ENCODE measurements at places on chromosomes 12 and 14. TPM values are rescaled to one million over a fixed set of nuclear protein-coding genes. Genes with fewer than 3 reads are reported as not detected.

DNA sequence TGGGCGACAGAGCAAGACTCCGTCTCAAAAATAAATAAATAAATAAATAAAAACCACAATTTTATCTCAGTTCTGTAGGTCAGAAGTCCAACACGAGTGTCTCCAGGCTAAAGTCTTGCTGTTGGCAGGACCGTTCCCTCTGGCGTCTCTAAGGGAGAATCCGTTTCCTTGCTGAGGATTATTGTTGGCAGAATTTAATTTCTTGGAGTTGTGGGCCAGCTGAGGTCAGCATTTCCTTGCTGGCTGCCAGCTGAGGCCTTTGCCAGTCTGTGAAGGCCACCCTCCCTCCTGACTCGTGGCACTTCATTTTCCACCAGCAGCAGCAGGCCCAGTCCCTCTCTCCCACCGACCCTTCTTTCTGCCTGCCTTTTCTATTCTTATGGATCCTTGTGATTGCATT, 17.2 kb downstream of the PSMC1 start:
- no peak overlapping the region for H3K27ac ChIP-seq
- no peak overlapping the region for H3K4me3 ChIP-seq
- no peaks in the 10 kb centered on the region for H3K27me3 ChIP-seq
- H3K36me3 ChIP-seq, result peaks cover 76% of the 10 kb centered on the region

DNA sequence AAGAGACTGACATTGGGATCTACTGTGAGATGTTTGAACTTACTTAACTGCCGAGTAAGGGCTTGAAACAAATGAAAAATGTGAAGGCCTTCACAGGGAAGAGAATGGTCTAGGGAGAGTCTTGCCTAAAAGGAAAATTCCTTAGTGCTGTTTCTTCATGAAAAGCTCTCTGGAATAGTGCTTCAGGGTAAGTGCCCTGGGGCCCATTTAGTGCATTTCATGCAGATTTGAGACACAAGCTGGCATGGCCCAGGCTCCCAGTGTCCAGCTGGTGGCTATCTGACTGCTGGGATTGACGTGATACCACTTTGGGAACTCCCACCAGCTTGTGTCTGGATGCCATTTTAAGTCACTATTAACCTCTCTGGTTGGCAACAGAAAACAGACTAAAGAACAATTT, 26.9 kb downstream of the BEST3 start:
- H3K4me3 ChIP-seq, result no peak overlapping the region
- no peaks in the 10 kb centered on the region for H3K4me1 ChIP-seq
- no peak for DNase-seq
- no peak overlapping the region for H3K27ac ChIP-seq

Gene GPR135
- polyA plus RNA-seq, result 2.8 TPM

DNA sequence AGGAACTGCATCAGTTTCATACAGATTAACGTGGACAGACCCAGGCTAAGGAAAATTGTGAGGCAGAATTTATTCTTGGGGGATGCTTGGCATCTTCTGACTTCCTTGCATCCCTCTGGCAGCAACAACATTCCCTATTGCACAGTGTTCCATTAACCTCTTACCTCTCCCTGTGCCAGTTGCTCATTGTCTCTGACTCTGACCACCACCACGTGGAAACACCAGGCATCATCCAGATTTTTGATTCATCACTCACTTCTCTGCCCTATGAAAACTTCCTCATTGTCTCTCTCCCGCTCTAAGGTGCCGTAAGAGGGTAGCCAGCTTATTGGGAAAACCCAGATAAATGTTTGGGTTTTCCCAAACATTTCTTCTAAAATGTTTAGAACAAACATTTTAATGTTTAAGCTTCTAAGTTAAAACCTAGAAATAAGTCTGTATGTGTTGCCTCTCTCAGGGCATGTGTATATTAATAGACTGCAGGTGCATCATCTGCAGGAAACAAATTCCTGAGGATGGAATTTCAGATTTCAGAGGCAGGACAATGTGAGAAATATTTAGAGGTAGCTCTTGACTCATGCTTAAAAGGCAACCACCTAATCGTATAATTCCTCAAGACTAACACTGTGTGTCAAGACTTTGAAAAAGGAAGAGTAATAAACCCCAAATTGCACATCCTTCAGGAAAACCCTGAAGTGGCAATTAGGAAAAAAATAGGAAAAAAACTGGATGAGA, 64.5 kb upstream of the SLC35F4 start:
- no peak for DNase-seq
- H3K27me3 ChIP-seq, result no peaks in the 10 kb centered on the region
- no peaks in the 10 kb centered on the region for H3K36me3 ChIP-seq
- H3K27ac ChIP-seq, result no peak overlapping the region
- H3K4me3 ChIP-seq, result no peak overlapping the region
- no peaks in the 10 kb centered on the region for H3K4me1 ChIP-seq

Gene DHRS2
- not detected for polyA plus RNA-seq

Gene SLC7A7
- polyA plus RNA-seq, result 25.9 TPM

Gene AKAP5
- polyA plus RNA-seq, result 0.56 TPM

Gene RAB3IP
- polyA plus RNA-seq, result 7.0 TPM

- no peaks in the 10 kb centered on the region for H3K36me3 ChIP-seq
- H3K4me3 ChIP-seq, result no peak overlapping the region
- H3K27me3 ChIP-seq, result no peaks in the 10 kb centered on the region
- H3K27ac ChIP-seq, result no peak overlapping the region
- peaks cover 11% of the 10 kb centered on the region for H3K4me1 ChIP-seq
These were observed 141.0 kb upstream of the OVCH1 start for GRCh38 chr12:29638528-29638927.

GRCh38 chr12:133038118-133038709, 905 bp downstream of the ZNF84 start:
- peaks cover 17% of the 10 kb centered on the region for H3K36me3 ChIP-seq
- peak overlapping the region; percentile 97 for H3K27ac ChIP-seq
- H3K4me1 ChIP-seq, result peaks cover 2% of the 10 kb centered on the region
- DNase-seq, result no peak

Gene RTN1
- 1.9 TPM for polyA plus RNA-seq

Gene RFC5
- 17.8 TPM for polyA plus RNA-seq

DNA sequence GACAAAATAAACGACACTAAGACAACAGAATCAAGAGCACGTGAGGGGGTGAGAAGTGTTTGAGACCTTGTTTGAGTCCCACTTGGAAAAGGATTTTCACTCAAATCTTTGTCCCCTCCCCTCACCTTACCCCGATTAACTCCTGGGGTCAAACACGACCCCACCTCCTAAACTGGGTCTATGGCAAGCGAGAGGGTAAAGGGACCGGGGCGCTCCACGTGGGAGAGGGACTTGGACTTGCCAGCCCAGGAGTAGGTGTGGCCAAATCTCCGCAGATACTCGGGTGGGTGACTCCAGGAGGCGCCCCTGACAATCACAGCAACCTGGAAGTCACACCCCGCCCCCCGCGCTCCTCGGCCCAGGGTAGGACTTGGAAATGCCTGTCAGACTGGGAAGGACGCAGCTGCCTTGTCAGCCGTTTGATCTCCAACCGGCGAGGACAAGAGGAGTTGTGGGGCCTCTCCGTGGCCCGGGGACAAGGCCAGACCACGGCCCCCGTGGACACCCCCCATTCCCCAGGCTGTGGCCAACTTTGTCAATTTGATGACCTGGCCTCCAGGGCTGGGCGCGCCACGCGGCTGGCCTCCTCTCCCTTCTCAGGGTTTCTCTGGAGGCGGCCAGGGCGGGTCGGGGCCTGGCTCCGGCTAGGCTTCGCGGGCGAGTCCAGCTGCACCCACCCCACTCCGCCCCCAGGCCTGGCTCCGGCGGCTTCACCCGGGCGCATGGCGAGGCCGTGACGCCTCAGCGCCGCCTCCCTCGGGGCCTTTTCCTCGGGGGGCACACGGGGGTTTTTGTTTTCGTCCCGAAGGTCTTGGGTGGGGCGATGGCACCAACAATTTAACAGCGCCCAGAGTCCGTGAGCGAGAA, 1.1 kb upstream of the BCL11B start:
- H3K27me3 ChIP-seq, result peaks cover 71% of the 10 kb centered on the region
- H3K4me3 ChIP-seq, result peak overlapping the region; percentile 55
- H3K27ac ChIP-seq, result peak overlapping the region; percentile 42
- DNase-seq, result peak; percentile 48
- no peaks in the 10 kb centered on the region for H3K36me3 ChIP-seq

Gene KRT77
- polyA plus RNA-seq, result not detected

Gene PZP
- polyA plus RNA-seq, result 0.41 TPM

- H3K4me1 ChIP-seq, result peaks cover 18% of the 10 kb centered on the region
- peak; percentile 78 for DNase-seq
- no peaks in the 10 kb centered on the region for H3K36me3 ChIP-seq
- no peaks in the 10 kb centered on the region for H3K27me3 ChIP-seq
- no peak overlapping the region for H3K4me3 ChIP-seq
These were observed 11.4 kb upstream of the FOS start for GRCh38 chr14:75267141-75267721.

Gene SLC39A2
- polyA plus RNA-seq, result not detected
